Stimulated activated CD4-positive, alpha-beta T cell treated with anti-CD3 and anti-CD28 coated beads, Interleukin-4, amount 100 ng/mL, for 4 hours (primary cell): ENCODE measurements at places on chromosomes 5 and 9.

- DNase-seq = no peak
Measured at GRCh38 chr5:132546108-132546507, 2.8 kb upstream of the IL5 start.

DNA sequence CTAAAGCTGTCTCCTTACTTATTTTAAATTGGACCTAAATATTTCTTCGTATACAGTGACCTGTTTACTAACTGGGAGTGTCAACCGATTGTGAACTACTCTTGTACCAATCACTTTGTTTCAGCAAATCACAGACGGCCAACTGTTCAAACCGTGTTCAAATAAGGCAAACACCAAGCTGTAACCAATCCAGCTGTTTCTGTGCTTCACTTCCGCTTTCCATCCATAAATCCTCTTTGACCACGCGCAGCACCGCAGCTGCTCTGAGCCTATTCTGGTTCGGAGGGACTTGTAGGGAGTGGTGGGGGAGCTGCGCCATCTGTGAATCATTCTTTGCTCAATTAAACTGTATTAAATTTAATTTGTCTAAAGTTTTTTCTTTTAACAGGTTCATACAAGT lies 4.8 kb upstream of the FAM240B start:
- DNase-seq = no peak

DNA sequence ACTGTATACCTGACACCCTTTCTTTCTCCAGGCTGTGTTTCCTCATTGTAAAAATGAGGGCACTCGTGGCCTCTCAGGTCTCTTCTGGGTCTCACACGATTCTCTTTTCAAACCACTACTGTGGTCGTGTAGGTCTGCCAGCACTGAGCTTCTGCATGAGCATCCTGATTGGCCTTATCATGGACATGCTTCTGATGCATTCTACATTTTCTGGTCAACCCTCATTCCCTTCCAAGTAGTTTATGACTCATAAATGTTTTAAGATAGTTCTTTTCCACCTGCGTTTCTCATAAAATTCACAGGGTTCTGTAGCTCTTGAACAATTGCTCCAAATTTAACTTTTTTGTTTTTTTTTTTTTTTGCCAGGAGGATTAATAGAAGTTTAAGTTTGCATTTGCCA lies 294.8 kb downstream of the KCTD16 start:
- DNase-seq = no peak

GRCh38 chr9:72952914-72953313 lies at the start of gene ALDH1A1:
ALDH1A1 (minus strand) TSS chr9:72953053; CDS start chr9:72953000, 53 bp downstream.
- no peak for DNase-seq

GRCh38 chr9:37668116-37668601 lies 17.4 kb downstream of the FRMPD1 start:
- DNase-seq = no peak

DNA sequence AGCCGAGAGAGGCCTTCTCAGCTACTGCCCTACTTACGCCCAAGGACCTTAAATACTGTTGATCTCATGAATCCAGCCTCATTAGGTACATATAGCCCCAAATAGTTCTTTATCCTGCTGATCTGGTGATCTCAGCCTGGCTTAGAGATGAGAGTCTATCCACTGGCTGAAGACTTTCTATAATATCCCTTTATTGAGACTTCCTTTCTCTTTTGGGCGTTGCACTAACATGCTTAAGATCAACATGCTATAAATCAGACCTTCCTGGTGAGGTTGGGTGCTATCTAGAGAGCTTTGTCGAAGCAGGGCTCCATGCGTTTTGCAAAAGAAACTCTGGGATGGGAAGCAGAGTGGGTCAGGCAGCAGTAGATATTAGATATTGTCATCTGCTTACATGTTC lies 44.0 kb upstream of the AGXT2 start:
- no peak for DNase-seq

- no peak for DNase-seq
Measured at GRCh38 chr5:16918156-16918555, 17.9 kb downstream of the MYO10 start.

DNA sequence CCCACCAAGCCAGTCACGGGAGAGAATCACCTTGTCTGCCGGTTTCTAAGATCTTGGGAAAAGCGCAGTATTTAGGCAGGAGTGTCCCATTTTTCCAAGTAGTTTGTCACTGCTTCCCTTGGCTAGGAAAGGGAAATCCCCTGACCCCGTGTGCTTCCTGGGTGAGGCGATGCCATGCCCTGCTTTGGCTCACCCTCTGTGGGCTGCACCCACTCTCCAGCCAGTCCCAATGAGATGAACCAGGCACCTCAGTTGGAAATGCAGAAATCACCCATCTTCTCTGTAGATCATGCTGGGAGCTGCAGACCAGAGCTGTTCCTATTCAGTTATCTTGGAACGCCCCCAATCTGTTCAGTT lies 116.9 kb downstream of the RAB3C start:
- no peak for DNase-seq

DNA sequence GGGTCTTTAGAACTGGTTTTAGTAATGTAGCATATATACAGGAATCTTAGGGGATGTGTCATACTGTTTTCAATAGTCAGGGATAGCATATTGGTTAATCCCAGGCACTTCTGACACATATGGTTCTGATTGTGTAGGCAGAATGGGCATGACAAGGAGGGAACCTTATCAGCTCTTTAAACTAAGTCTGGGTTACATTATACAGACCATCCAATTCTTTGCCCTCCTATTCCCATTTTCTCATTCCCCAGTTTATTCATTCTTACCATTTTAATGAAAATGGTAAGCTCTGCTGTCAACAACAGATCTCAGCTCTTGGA lies 85.1 kb downstream of the NDUFAF2 start:
- no peak for DNase-seq

DNA sequence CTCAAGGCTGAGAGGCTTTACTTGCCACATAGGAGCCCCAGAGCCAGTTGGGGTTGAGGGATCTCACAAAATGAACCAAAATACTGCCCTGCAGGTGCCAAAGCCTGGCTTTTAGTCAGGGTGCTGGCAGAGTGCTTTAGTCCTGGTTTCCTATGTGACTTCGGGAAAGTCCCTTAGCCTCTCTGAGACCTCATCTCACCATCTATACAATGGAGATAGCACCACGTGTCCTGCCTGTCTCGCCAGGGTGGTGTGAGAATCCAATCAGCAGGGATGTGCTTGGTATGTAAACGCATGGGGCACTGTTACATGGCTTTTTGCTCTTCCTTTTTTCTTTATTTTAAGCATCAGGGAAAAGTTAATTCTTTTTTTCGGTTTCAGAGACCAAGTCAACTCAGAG lies 68.3 kb downstream of the SHB start:
- DNase-seq = no peak

DNA sequence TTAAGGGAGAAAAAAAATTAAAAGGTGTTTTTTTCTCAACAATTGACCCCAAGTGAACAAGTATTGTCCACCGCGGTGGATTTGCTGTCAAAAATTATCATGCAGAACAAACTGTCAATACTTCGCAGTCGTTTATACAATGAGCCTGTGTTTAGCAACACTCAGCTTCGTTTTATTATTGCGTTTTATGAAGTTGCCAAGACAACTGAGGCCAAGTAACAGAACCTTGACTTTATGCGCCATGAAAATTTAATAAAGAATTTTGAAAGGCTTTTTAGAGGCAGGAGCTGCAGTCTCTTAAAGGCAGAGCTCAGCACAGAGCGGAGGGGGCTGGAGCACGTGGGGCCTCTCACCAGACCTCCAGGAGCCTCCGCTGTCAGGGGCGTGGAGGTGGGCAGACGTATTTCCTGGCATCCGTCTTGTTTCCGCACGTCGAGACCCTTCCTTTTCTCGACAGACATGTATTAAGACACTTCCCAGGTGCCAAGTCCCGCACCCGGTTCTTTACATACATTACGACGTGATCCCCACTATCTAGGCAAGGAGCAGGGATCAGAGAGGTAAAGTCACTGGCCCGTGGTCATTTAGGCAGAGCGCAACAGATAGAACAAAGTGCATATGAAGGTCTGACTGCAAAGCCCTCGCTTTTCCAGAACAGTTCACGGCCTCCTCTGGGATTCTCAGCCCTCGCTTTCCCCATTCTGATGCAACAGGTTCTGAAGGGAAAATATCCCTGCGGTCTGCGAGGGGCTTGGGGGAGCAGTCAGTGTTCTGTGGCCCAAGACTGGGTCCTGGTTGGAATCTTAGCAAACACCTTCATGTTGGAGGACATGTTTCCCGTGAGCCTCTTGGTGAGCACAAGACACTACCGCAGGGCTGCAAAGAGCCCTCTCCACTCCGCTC lies 164.4 kb downstream of the DAB2IP start:
- DNase-seq = no peak

DNA sequence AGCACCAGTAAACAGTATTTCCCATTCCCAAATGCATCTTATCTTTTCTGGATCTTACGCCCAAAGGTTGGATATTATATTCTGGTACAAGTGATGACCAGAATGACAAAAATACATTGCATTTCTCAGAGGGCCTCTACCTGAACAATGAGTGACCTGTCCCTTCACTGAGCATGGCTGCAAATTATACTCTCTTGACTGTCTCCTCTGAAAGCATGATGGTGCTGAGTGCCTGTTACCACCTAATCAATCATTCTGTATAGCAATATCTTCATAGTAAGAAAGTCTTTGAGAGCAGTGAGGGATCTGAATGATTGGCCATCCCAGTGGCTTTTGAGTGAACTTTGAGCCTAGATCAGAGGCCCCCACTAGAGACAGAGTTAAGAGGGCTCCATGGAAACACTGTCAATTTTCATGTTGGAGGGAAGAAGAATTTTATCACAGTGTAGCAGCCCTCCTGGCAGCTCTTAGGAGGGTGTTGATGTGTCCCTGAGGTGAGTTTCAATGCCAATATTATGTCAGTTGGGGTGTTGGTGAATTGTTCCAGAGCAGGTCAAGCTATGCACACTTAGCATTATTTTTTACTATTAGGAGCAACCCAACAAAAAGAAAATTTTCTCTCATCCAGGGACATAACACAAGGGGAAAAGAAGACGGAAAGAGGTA lies 171.7 kb downstream of the MARCHF11 start:
- DNase-seq = no peak

DNA sequence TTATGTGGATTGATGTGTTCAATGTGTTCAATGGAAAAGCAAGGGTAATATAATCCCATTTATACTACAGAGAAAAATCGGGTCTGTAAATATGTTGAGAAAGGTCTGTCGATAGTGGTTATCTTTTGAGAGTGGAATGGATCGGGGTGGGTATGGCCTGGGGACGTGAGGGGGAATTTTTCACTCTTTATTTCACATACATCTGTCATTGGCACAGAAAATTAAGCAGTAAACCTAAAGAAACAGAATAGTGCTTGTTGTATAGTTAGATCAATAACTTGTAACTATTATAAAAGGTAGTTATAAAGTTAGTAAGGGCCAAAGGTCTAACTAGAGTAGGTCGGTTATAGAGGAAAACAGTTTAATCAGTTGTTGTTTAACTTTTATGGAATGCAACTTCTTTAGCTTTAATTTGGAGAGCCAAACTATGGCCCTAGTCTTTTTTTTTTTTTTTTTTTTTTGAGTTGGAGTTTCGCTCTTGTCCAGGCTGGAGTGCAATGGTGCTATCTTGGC lies 66.1 kb upstream of the ABL1 start:
- no peak for DNase-seq

DNA sequence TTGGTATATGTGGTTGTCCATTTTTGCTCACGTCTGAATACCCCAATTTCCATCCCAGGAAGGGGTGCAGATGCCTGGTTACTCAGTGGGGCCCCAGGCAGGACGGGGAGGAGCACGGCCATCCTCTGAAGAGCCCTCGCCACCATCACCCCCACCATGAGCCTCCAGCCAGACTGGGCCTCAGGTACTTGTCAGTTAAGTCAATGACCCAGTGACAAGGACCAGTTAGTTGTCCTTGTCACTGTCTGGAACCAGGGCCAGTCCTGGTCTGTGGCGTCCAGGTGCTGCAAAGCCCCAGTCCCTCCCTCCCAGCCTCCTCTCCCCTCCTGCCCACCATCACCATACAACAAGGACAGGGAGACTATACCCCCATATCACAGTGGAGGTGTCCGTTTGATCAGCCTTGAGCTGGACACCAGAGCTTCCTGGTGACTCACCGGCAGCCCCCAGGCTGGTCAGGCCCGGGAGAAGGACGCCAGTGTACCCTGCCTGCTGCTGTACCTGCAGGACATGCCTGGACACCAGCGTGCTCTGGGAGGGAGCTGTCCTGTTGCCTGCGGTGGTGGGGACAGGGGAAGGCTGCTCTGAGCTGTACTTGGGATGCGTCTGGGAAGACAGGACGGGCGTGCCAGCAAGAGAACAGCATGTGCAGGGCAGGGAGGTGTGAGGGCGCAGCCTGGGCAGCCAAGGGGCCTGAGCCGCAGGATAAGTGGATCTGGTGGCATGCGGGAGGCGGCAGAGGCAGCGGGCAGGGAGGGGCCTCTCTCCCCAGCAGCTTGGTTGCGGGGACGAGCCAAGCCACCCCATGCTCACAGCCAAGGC lies 32.6 kb upstream of the TTLL11 start:
- DNase-seq = no peak

DNA sequence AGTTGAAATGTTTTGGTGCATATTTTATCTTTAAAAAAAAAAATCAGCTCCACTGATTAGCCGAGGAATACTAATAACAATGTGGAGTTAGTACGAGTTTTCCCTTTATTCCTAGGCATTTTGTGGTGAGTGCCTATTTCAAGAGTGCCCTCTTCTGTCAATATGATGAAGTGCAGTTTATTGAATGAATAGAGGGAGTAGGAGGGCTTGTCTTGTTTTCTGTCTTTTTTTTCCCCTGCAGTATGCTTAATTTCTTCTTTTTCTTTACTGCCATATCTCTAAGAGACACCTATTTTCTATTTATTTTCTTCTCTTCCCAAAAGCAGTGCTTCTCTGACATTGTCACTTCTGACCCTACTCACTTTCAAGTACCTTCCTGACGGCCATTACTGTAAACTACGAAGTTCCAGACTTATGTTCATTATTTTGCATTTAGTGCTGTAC lies 169.6 kb upstream of the PITX1 start:
- DNase-seq = no peak

DNA sequence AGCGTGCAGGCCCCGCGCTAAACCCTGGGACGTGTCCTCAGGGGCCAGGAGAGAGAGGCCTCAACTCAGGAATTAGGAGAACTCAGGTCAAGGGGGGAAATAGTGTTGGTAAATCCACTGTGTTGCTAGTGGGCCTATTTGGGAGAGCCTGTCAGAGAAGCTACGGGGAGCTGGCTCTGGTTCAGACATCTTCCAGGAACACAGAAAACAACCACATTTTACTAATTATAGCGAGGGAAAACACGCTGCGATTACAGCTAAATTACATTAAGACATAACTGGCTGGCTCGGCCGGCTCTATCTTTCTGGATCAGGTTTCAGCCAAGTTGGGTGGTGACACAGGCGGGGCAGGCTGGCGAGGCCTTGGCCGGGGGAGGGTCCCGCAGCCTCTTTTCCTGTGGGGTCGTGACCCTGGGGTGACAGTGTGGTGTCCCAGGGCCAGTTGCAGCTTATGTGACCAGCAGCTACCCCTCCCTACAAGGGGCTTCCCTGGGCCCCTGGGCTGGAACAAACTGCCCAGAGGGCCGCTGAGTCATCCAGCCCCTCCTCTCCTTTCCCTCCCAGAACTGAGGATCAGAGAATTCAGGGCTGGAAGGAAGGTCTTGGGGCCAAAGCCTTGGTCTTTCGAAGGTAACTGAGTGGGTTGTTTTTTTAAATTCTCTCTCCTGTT lies 75.1 kb downstream of the FGF18 start:
- no peak for DNase-seq
